ENCODE measurements at places on chromosomes 7 and 10.

DNA sequence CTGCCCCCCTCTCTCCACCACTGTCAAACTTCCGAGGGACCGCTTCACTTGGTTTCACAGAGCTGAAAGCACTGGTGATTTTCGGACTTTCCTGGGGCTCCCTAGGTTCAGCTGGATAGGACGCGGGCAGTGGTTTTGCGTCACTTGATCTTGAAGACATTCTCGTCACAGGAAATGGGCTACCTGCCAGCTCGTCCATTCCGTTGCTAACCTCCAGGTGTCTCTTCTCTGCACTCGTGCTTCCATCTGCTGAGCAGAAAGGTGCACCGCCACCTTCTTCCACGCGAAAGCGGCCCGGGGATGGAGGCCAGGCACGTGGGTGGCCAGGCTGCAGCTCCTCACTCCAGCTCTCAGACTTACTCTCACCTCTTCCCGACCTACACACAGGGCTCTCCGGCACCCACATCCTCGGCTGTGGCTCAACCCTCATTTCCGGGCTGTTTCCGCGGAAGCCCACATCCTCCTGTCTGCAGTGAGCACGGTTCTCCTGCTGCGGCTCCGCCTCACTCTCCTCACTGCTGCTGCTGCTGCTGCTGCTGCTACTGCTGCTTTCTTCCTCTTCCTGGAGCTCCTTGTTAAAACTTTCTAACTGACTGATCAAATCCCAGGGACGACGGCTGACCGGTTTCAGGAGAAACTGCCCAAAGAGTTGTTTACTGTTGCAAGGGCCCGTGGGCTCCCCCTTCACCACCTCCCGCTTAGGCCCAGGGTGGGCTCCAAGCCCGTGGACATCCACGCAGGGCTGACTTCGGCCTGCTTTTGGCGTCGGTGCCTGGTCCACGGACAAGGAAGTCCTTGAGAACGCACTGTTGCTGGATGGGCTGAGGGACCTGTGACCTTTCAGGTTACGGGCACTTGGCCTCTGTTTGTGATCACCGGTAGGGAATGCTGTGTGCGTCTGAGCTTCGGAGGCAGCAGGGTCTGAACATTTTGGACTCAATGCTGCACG, 32.1 kb downstream of the JCAD start:
- DNase-seq = peak; percentile 71

DNA sequence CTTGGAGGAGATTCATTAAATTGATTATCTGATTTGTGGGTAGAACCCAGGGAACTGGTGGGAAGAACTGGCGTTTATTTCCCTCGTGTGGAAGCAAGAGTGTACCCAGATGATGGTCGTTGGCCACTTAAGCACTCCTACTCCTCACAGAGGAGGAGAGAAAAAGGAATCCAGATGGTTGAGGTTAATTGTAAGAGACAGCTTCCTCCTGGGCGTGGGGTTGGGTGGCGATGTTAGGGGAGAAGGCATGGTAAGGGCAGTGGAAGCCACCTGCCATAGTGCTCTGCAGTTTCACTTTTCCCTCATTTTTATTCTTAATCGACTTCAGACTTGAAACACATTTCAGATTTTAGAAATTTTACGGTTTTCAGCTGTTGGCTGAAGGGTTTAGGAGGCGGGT, 104.1 kb downstream of the DOCK1 start:
- no peak for DNase-seq

- no peak for DNase-seq
Measured at GRCh38 chr10:110829721-110830410, 41.9 kb upstream of the PDCD4 start.

GRCh38 chr10:113225903-113226302, 275.9 kb downstream of the TCF7L2 start:
- no peak for DNase-seq

DNA sequence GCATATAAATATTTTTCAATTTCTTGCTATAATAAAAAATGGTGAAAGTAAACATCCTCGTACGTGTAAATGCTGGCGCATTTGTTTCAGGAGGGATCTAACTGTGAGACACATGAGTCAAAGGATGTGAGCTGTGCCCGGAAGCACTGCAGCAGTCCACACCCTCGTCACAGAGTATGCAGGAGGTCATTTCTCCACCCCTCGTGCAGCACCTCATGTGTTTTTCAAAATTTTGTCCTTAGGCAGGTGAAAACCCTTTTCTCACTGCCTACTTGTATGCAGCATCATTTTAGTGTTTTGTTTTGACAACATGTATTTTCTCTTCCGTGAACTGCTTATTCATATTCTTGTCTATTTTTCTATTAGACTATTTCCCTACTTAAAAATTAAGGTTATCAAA, 162.7 kb downstream of the AVL9 start:
- no peak for DNase-seq

- DNase-seq = no peak
Measured at GRCh38 chr10:114352653-114353298, 51.5 kb downstream of the AFAP1L2 start.

All from mesendoderm (in vitro differentiated cells).